Lower lobe of right lung (tissue), 2 donors: ENCODE measurements at places on chromosomes 12 and 14. TPM values are rescaled to one million over a fixed set of nuclear protein-coding genes. Genes with fewer than 3 reads are reported as not detected.

DNA sequence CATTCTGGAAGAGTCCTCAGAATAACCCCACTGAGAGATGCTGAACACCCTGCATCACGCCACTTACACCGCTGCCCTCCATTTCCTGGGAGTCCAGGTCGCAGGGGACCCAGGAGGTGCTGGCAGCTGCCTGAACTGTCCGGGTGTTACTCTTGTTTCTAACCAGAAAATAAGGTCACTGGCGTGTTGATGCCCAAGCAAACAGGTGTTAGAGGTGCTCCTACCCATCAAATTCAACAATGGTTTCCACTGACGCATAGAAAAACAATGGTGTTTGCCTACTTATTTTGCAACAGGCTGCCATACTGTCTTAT, 23.8 kb downstream of the PITPNM2 start:
- H3K27me3 ChIP-seq, result no peaks in the 10 kb centered on the region
- DNase-seq, result no peak
- H3K4me1 ChIP-seq, result peaks cover 20% of the 10 kb centered on the region
- peak overlapping the region; percentile 4 for H3K27ac ChIP-seq
- no peak overlapping the region for H3K4me3 ChIP-seq

- H3K27ac ChIP-seq, result no peak overlapping the region
- no peak overlapping the region for H3K4me3 ChIP-seq
- H3K36me3 ChIP-seq, result no peaks in the 10 kb centered on the region
These were observed 121.9 kb downstream of the DNAI7 start for GRCh38 chr12:25072906-25073650.

GRCh38 chr12:79298506-79298905, 392.3 kb downstream of the PAWR start:
- no peaks in the 10 kb centered on the region for H3K4me1 ChIP-seq
- no peak overlapping the region for H3K27ac ChIP-seq
- DNase-seq, result no peak

DNA sequence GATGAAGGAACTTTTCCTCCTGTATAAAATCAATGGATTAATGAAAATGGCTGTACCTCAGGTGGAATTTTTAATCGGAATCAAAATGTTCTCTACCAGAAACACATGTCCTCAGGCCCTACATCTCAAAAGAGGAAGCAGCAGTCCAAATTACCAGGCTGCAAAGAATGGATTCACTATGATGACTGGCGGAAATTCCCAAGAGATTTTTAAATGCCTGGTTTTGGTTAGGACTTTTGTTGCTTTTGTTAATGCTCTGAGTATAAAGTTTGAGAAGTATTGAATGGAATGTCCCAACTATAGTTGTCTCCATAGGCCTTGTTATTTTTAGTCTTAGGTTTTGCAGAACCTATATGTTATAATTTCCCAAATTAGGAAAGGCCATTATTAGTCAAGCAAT, 11.2 kb upstream of the IFNG start:
- no peaks in the 10 kb centered on the region for H3K36me3 ChIP-seq
- no peaks in the 10 kb centered on the region for H3K4me1 ChIP-seq
- H3K4me3 ChIP-seq, result no peak overlapping the region
- H3K27ac ChIP-seq, result no peak overlapping the region
- no peak for DNase-seq
- H3K27me3 ChIP-seq, result no peaks in the 10 kb centered on the region

DNA sequence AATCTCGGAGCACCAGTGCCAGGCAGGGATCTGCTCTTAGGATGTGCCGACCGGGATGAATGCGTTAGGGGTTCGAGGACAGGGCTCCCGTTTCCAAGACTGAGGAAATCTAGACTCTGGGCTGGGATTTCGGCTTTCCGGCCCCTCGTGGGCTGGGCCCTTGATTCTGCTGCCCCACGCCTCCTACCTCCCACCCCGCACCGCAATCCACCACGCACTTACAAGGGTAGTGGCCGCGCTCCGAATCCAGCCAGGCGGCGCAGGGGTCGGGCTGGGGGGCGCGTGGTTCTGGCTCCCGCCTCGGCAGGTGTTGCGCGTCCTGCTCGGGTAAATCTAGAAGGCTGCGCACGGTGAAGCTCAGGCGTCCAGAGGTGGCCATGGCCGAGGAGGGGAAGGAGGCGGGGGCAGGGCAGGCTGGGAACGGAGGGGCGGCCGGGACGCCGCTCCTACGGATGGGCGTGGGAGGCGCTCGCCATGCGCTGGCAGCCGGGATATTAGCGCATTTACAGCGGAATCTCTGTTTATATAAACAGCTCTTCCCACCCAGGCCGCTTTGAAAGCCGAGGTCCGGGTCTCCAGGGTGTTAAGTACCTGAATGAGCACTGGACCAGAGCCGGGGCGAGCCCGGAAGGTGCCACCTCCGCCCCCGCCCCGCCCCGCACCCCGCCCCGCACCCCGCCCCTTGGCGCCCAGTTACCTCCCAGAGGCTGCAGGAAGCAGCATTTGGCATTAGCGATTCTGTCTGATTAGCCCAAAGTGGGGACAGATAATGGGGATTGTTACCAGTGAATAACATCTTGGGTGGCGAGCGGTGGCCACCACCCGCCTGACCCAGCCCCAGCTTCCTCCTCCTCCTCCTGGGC, at the start of gene NKX2-8:
Gene NKX2-8 (minus strand): TSS at position 604 of the 863 bp plus-strand sequence. CDS start 225 bp downstream, at position 379.
- H3K4me1 ChIP-seq, result peaks cover 30% of the 10 kb centered on the region
- peaks cover 65% of the 10 kb centered on the region for H3K27me3 ChIP-seq
- no peak within 1 kb of the TSS for H3K27ac ChIP-seq

GRCh38 chr12:71973687-71974086, 35.0 kb downstream of the TPH2 start:
- no peaks in the 10 kb centered on the region for H3K36me3 ChIP-seq
- no peaks in the 10 kb centered on the region for H3K27me3 ChIP-seq
- no peak overlapping the region for H3K4me3 ChIP-seq
- H3K27ac ChIP-seq, result no peak overlapping the region

GRCh38 chr12:55746913-55747231, 4.0 kb downstream of the GDF11 start:
- H3K27ac ChIP-seq, result no peak overlapping the region
- no peak overlapping the region for H3K4me3 ChIP-seq
- H3K4me1 ChIP-seq, result peaks cover 14% of the 10 kb centered on the region

DNA sequence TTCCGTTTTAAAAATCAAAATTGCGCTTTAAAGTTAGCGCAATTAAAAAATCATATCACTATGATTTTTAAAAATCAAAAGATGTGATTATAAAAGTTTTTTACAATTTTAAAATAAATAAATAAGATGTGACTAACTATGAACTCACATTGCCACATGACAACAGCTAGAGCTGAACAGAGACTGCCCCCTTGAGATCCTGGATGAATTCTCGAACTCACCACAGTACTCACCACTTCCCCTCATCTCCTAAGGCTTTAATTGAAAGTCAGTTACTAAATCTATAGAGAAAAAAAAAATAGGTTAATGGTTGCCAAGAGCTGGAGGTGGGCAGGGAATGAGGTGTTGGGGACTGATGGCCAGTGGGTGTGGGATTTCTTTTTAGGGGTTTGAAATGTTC, 384.2 kb downstream of the ZFP36L1 start:
- H3K27me3 ChIP-seq, result no peaks in the 10 kb centered on the region
- H3K4me1 ChIP-seq, result peaks cover 16% of the 10 kb centered on the region
- no peaks in the 10 kb centered on the region for H3K36me3 ChIP-seq
- no peak for DNase-seq

DNA sequence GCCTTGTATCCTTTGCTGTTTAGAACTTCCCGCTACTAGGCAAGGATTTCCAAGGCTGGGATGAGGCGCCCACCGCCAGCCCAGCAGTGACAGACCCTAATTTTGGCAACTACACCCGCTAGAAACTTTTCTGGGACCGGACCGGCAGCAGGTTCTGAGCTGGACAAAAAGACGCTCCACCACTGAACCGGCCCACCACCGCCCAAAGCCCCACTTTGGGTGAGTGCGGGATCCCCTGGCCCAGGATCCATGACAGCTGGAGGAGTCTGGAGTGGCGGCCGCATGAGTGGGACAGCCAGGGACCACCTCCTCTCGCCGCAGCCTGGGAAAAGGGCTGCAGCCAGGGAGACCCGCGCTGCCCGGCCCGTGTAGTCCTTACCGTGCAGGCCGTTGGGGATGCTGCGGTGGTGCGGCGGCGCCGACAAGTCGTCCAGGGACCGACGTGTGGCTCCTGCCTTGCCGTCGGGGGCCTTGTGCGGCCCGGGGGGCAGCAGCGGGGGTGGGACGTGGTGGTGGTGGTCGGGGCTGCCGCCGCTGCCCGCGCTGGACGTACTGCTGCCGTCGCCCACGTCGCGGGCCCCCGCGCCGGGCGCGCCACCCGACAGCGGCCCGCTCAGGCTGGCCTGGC, 1.1 kb downstream of the CCDC85C start:
- no peaks in the 10 kb centered on the region for H3K36me3 ChIP-seq
- peak overlapping the region; percentile 78 for H3K27ac ChIP-seq
- H3K27me3 ChIP-seq, result peaks cover 6% of the 10 kb centered on the region
- DNase-seq, result no peak

DNA sequence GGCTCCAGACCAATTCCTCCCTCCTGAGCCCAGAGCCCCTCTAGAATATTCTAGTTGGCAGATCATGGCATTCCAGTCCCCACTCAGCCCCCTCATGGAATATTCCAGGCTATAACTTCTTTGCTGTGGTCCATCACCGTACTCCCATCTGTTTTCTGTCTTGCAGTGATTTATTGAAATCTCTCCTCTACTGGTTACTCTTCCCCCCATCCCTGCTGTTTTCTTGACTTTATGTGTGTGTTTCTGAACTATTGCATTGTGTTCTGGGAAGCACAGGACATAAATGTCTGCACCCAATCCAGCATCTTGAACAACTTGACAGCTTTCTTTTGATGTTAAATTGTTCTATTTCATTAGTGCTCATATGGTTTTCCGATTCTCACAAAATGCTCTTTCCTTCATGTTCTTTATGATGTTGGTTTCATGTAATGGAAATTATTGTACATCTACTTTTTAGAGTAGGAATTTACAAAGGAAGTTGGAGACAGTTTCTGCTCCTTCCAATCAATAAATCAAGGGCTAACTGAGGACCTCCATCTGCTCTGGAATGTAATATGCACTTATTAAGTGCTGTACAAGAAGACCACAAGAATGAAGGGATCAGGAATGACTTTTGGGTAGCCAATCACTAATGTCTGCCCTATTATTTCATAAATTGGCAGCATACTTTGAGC, 26.3 kb downstream of the PDE6H start:
- H3K36me3 ChIP-seq, result no peaks in the 10 kb centered on the region
- peaks cover 26% of the 10 kb centered on the region for H3K4me1 ChIP-seq
- H3K27ac ChIP-seq, result no peak overlapping the region
- H3K4me3 ChIP-seq, result no peak overlapping the region
- no peaks in the 10 kb centered on the region for H3K27me3 ChIP-seq
- no peak for DNase-seq

DNA sequence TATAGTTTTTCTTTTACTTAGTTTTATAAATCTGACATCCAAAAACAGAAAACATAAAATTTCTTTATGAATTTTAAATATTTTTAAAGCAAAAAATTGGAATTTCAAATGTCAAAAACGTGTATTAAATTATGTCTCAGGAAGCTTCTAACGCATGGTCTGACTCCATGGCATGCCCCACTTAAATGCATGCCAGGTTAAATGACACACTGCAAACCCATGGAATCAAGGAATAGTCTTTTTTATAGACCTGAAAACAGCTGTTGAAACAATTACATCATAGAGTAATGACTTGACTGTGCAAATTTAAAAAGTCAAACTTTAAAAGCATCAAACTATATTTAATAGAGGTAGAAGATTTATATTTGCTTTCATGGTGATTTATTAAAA, 96.1 kb upstream of the DACT1 start:
- H3K4me3 ChIP-seq, result no peak overlapping the region
- H3K27me3 ChIP-seq, result no peaks in the 10 kb centered on the region
- no peak overlapping the region for H3K27ac ChIP-seq
- DNase-seq, result no peak

Gene TAS2R31
- total RNA-seq, result 1.9 TPM

Gene E2F7
- total RNA-seq, result 1.0 TPM

Gene FGD6
- total RNA-seq, result 22.9 TPM

Gene OR10A7
- total RNA-seq, result not detected

Gene STXBP6
- total RNA-seq, result 29.4 TPM

Gene ATP5F1B
- 319 TPM for total RNA-seq

Gene SYCP3
- 0.71 TPM for total RNA-seq

Gene TAS2R9
- total RNA-seq, result not detected
